H1 (cell line): ENCODE measurements at places on chromosomes 11 and 22. TPM values are rescaled to one million over a fixed set of nuclear protein-coding genes. Genes with fewer than 3 reads are reported as not detected.

DNA sequence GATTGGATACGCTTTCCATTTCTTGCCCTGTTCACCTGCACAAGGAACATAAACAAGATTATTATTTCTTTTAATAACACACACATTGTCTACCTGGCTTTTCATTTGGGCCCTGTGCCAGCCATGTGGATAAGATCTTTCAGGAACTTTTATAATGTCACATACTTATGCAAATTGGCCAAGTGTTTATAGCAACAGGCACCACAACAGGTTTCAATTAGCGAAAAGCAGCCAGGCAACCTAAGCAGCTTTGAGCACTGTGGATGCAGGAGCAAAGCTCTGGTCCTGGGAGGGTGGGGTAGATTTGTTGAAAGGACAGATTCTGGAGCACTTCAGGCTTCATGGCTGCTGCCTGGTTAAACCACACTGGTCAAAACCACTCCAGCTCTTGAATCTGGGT lies 217.4 kb downstream of the BARX2 start:
- H3K4me3 ChIP-seq: no peak overlapping the region
- DNase-seq: no peak
- H3K27ac ChIP-seq: no peak overlapping the region
- peaks cover 1% of the 10 kb centered on the region; the same call in 1 of the 2 replicates for H3K27me3 ChIP-seq

- no peaks in the 10 kb centered on the region for H3K36me3 ChIP-seq
- no peak within 1 kb of the TSS for H3K27ac ChIP-seq
- H3K4me1 ChIP-seq: peaks cover 10% of the 10 kb centered on the region
- peaks cover 96% of the 10 kb centered on the region for H3K27me3 ChIP-seq
Measured at GRCh38 chr22:41915035-41915785, at the start of gene SHISA8. TSS of gene SHISA8 (minus strand) at chr22:41915074. CDS start at chr22:41914667, 407 bp downstream.

DNA sequence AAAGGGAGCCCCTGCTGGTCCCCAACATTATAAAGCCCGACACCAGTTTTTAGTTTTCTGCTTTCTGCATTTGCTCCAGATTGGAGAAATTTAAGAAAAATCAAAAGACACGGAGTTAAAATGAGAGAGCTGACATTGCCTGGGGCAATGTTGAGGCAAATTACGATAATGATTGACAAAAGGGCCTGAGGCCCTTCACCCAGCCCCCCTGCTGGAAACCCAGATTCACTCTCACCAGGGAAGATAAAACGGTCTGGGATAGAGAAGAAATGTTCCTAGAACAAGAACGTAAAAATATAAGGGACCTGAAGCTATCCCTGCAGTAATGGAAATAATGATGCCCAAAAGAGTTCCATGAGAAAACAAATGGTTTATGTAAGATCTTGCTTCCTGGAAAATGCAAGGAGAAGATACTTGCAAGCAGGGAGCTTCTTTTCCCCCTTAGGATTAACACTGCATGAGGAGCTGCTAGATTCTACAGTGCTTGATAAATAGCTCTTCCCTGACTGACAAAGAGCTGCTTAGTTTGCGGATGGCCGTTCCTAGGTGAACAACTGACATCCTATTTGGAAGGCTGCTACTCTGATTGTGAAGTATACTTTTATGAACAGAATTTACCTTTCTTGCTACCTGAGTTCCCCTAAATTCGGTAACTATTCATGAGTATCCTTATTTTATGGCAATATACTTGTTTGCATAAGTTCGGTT lies 40.6 kb upstream of the GNAZ start:
- H3K4me1 ChIP-seq: no peaks in the 10 kb centered on the region
- H3K27me3 ChIP-seq: no peaks in the 10 kb centered on the region
- H3K4me3 ChIP-seq: no peak overlapping the region
- H3K27ac ChIP-seq: no peak overlapping the region
- no peak for DNase-seq

DNA sequence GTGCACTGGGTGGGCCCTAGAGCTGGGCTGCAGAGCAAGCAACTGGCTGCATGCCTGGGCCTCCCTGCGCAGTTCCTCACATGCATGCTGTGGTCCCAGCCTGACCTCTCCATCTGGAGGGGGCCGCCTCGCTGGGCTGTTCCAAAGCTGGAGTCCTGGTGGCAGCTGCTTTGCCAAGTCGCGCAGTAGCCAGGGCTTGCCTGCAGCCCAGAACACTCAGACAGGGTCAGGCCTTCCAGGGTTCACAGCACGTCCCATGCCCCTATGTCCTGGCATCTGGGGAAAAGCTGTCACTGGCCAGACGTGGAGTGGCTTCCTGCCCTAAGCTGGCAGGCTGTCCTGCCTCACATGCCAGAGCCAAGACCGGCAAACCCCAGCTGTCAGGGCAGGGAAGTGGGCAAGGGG lies 16.5 kb upstream of the CDC42EP2 start:
- no peak for DNase-seq
- H3K27me3 ChIP-seq: no peaks in the 10 kb centered on the region
- peaks cover 7% of the 10 kb centered on the region for H3K4me1 ChIP-seq

DNA sequence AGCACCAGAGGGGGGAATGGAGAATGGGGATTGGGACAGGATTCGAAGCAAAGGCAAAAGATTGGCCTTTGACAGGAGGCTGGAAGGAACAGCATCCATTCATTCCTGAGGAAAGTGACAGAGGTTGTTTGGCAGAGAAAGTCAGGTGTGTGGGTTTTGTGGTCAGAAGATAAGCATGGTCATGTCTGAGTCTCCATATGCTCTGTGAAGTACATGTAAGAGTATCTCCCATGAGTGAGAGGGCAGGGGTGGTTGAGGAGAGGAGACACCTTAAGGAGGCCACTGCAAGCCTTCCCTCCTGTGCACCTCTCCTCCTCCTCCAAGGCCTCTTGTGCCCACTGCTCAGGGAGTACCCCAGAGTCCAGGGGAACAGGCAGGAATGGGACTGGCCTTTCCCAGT lies 1.9 kb upstream of the NLRP10 start:
- peaks cover 6% of the 10 kb centered on the region for H3K4me1 ChIP-seq
- no peaks in the 10 kb centered on the region for H3K36me3 ChIP-seq
- H3K27me3 ChIP-seq: no peaks in the 10 kb centered on the region

- 0 out of 2 replicates have a peak, but pooled peaks cover 3% of the 10 kb centered on the region for H3K36me3 ChIP-seq
- H3K4me3 ChIP-seq: no peak overlapping the region
- DNase-seq: no peak
- H3K27ac ChIP-seq: no peak overlapping the region
- no peaks in the 10 kb centered on the region for H3K27me3 ChIP-seq
Measured at GRCh38 chr11:63501236-63501635, 4.6 kb upstream of the LGALS12 start.

GRCh38 chr11:120827820-120828219 lies 196.1 kb upstream of the TBCEL start:
- H3K27me3 ChIP-seq: no peaks in the 10 kb centered on the region
- no peak overlapping the region for H3K4me3 ChIP-seq
- no peaks in the 10 kb centered on the region for H3K4me1 ChIP-seq
- H3K36me3 ChIP-seq: no peaks in the 10 kb centered on the region

- no peaks in the 10 kb centered on the region for H3K27me3 ChIP-seq
- no peak for DNase-seq
- H3K36me3 ChIP-seq: peaks cover 5% of the 10 kb centered on the region; the same call in 1 of the 2 replicates
Measured at GRCh38 chr11:65225279-65226102, 36.3 kb upstream of the POLA2 start.

The C11orf87 gene
- 0.22 and 0.29 TPM in 2 replicates for total RNA-seq

The GAL3ST1 gene
- 10.5 and 11.0 TPM in 2 replicates for total RNA-seq

The SCUBE1 gene
- total RNA-seq: 4.9 and 5.5 TPM in 2 replicates

The YPEL4 gene
- total RNA-seq: 0.13 TPM in 1 of 2 replicates, not detected in the other

The MS4A12 gene
- total RNA-seq: 0.39 TPM in 1 of 2 replicates, not detected in the other

The PDE2A gene
- 3.4 and 5.0 TPM in 2 replicates for total RNA-seq
